ENCODE measurements at places on chromosomes 6 and 20.

DNA sequence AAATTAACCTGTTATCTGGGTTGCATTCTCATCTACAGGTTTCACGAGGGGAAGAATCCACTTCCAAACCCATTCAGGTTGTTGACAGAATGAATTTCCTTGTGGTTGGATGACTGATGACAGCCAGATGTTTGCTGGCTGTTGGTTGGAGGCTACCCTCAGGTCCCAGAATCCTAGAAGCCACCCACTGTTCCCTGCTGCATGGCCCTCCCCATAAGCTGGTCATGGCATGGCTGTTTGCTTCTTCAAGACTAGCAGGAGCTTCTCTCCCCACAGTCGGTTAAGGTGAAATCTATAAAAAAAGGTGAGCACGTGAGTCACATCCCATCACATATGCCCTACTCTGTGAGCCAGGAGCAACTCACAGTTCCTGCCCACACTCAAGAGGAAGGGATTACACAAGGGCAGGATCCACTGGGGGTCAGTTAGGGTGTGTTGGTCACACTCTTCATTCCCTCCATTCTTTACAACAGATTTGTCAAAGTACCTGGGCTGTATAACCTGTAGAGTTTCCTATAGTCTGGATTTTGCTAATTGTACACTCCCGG, 19.5 kb upstream of the RPS10 start:
- no peak for DNase-seq

DNA sequence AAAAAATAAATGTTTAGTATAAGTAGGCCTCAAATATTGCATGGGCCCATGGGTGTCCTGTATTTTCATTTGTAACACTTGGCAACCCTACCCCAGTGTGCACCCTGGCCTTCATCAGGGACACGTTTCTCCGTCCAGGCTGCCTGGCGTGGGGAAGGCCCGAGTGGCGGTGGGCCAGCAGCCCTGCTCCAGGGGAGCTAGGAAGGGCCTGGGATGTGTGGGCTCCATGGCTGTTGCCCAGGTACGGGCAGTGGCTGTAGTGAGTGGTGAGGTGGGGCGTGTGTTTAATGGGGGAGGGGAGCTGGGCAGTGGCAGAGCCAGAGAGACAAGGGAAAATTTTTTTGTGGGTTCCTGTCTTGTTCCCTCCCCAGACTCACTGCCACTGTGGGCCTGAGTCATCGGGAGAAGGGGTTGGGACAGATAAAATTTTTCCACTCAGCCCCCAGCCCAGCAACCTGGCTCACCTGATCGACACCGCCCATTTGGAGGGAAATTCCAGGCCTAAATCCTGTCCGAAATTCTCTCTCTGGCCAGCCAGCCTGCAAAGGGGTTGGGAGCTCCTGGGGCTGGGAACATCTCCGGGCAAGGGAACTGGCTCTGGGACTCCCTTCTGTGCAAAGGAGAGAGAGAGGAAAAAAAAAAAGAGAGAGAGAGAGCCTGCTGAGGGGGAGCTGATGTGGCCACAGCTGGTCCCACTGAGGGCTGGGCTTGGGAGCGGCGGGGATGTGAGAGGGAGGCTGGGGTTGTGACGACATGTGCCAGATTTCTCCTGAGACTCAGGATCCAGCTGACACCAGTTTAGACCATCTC, 32.5 kb upstream of the VEGFA start:
- no peak for DNase-seq

- DNase-seq: no peak
Observed at GRCh38 chr6:73564578-73565345, 43.9 kb upstream of the EEF1A1 start.

- no peak for DNase-seq
Observed at GRCh38 chr6:89792881-89793280, 26.7 kb downstream of the MDN1 start.

DNA sequence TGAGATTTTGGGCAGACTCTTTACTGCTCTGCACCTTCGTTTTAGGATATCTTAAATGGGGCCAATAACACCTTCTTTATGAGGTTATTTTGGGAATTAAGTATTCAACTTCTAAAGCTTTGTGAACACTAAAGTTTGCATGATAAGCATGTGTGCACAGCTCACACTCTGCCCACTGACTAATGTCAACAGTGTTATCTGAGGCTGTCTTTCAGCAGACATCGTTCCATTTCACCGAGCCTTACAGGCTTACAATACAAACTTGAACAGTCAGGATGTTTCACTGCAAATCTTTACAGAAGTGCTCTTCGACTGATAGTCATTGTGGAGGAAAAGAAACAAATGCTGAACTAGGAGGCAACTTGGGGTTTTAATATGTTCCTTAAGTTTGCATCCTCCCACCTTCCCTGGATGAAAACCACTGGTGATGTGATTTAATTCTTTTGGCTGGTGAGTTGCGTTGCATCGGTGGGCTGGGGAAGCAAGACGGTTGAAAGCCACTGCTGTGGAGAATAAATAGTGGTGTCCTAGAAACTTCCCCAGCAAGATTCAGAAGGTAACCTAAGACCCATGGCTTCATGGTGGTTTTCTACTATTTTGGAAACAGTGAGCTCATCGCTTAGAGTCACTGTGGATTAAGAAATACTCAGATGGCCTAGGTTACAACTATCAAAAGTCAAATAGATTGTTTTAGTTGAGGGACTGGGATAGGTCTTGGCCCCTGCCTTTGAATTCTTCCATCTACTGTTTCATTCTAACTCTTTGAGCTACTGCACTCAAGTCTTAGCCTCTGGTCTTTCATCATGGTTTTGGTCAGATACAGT, 167.2 kb upstream of the MAP3K7 start:
- DNase-seq: no peak

- DNase-seq: no peak
Observed at GRCh38 chr6:76852776-76853175, 610.5 kb downstream of the HTR1B start.

DNA sequence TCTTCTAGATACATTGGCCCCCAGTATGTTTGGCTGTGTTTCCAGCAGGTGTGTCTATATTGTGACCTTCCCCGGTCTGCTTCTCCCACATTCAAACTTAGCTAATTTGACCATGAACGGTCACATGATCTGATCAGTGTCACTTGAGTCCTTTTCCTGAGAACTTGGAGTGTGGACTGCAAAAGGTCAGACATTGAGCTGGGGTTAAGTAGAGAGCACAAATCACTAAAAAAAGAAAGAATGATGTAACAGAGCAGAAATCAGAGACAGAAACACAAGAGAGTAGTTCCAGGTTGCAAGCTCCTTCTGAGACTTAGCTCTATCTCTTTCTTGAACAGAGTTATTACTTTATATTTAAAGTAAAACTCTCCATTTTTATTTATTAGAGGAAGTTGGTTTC, 733.9 kb downstream of the CBLN4 start:
- no peak for DNase-seq

DNA sequence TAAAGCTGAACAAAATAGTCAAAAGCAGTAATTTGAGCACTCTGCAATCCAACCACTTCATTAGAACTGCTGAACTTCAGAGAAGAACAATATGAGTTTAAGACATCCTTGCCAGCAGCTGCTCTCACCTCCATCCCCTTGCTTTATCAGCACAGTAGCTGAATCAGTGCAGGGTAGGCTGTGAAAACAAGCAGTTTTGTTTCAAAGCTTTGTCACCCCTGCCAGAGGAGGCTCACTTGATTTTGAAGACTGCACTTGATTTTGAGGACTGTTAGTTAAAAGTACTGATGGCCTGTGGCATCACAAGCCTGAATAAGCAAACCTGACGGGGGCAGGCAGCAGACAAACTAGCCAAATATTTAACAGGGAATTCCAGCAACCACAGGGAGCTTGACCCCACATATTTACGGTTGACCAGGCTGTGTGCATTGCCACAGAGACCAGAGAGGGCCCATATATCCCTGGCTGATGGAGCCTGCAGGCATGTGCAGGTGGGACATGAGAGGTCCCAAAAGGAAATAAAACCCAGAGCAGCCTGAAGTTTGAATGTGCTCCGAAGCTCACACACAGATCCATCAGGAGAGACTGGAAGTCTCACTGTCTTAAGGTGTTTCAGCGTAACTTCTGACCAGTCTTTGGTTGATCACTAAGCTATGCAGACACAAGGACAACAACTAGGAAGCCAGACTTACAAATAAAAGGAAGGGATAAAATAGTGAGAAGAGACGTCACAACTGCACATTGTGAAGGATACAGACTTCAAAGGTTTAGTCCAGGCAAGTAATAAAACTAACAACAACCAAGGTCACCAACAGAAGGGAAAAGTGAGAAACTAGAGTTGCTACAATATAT, 97.4 kb downstream of the PDSS2 start:
- no peak for DNase-seq

GRCh38 chr6:6315660-6316059, 4.8 kb downstream of the F13A1 start:
- no peak for DNase-seq

DNA sequence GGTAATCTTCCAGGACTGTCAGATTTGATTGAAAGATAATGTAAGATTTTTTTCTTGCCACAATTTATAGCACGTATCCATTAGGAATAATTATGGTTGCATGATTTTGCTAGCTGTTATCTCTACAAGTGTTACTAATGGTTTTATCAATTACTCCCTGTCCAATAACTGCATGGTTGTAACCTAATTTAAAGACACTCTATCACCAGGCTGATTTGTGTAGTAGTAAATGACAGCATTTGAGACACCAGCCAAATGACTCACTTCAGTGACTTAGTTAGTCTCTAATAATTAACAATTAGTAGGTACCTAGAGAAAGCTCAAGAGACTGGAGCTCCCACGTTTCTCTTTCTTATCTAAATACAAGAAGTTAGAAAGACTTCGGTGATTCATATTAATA, 453.8 kb upstream of the POU3F2 start:
- DNase-seq: no peak

- DNase-seq: no peak
Observed at GRCh38 chr6:44253307-44254101, 3.8 kb downstream of the SLC35B2 start.

- DNase-seq: no peak
Observed at GRCh38 chr6:150866991-150867501, 1.5 kb downstream of the MTHFD1L start.

DNA sequence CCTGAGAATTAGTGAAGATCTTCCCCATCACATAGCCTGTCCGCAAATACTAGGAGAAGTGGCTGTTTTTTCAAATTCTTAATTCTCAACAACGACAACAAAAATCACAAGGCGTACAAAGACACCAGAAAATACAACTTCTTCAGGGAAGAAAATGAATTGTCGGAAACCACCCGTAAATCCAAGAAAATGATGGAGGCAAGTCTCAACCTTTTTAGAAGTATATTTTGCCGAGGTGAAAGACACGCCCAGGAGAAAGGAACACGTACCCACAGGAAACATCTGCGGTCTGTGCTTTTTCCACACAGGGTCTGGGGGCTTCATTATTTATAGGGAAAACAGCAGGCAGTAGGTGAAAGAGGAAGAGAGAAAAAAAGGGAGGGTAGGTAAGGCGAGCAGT, 223.9 kb upstream of the GGTLC1 start:
- no peak for DNase-seq

DNA sequence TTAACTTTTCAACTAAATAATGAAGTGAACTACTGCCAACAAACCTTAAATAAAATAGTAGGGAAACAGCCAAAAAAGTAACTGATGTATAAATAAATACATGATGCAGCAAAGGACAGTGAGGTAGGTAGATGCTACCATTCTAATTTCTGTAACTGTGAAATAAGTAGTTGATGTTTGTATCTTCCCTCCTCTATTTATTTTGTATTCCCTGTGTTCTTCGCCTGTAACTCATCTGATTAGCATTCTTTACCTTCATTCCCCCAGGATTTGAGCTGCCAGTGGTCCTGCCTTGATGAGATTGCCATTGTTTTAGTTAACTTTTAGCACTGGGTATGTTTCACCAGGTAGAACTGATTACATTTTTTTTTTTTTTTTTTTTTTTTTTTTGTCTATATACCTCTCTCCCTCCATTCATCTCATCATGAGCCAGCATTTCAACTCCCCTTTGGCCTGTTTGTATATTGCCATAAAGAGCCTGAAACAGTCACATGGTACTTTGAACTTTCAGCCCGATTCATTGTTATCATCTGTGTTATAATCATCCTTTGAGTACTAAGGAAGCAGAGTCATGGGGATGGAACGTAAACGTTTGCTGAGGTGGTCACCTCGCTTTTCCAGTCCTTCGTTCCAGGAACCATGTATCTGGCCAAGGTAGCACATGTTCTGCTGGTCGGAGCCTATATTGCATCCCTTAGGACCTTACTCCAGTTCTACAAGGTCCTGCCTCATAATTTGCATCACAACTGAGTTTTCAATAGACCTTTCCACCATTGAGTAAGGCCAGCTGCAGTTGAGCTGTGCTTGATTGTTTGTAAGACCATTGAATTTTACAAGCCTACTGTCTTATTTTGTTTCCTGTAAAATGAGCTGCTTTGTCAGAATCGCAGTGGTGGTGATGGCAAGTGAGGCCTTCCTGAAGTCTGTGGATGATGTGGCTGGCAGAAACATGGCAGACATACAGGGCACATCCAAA, 107.6 kb downstream of the JAG1 start:
- DNase-seq: no peak

DNA sequence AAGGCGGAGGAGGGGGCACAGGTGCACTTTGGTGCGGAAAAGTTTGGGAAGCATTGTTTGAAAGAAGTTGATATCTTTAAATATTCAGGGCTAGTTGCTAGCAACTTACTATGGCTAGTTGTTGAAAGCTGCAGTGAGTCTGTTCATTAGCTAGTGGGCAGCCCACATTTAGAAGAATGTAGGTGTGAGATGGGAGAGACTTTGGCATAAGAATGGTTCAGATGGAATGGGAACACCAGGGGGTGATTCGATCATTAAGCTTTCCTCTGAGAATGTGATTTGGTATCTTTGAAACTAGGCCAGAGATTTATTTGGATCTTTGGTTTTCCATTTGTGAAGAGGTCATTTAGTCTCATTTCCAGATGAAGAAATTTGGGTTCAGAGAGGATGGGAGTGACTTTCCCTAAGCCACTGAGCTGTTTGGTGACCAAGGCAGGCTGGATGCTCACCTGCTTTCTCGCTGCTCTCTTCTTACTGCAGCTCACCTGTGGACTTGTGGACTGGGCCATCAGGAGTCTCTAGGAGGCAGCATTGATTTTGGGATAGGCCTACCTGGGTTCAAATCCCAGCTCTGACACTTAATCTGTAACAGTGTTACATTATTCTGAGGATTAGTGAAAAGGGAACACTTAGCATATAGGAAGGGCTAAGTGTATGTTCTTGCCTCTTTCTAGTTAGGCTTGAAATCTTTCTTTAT, 62.9 kb downstream of the CARMIL1 start:
- no peak for DNase-seq

GRCh38 chr20:62745279-62745951, 36.8 kb downstream of the NTSR1 start:
- no peak for DNase-seq

GRCh38 chr20:13220904-13221297, at the start of gene ISM1:
ISM1 (plus strand) TSS chr20:13221274; CDS start chr20:13221777, 503 bp downstream.
- DNase-seq: no peak

- DNase-seq: no peak
Observed at GRCh38 chr6:56758553-56758952, 115.9 kb upstream of the DST start.

DNA sequence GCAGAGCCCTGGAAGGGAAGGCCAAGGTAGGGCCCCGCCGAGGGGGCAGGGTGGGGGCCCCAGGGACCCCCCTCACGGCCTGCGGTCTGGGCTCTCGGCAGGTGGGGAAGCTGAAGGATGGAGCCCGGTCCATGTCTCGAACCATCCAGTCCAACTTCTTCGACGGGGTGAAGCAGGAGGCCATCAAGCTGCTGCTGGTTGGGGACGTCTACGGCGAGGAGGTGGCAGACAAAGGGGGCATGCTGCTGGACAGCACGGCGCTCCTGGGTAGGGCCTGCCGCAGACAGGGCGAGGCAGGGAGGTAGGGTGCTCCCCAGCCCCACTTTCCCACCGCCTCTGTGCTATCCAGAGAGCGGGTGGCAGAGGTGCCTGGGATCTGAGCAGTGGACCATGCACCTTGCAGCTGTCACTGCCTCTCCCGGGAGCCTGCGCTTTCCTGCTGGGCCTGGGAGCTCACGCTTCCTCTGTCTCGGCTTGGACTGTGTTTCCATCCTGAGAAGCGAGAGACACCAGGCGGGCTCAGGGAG, 83.1 kb downstream of the SYNJ2 start:
- no peak for DNase-seq

All from esophagus squamous epithelium (tissue), 5 donors.